Mammary epithelial cell (primary cell): ENCODE measurements at places on chromosomes 11 and 22. TPM values are rescaled to one million over a fixed set of nuclear protein-coding genes. Genes with fewer than 3 reads are reported as not detected.

DNA sequence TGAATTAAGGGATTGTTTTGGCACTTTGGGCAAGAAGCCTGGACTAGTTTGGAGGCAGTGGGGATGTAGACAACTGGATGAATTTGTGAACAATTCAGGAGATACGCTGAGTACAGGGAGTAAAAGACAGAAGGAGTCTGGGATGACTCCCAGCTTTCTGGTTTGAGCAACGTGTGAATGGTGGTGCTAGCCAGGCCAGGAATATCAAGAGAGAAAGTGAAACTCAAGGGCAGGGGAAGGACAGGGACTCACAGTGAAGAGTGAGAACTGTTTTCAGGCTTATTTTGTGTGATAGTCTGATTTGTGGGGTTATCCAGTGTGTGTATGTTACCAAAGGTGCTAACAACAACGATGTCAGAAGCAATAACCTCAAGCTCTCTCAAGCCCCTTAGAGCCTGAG, 15.9 kb downstream of the CHRM1 start:
- no peak for DNase-seq

DNA sequence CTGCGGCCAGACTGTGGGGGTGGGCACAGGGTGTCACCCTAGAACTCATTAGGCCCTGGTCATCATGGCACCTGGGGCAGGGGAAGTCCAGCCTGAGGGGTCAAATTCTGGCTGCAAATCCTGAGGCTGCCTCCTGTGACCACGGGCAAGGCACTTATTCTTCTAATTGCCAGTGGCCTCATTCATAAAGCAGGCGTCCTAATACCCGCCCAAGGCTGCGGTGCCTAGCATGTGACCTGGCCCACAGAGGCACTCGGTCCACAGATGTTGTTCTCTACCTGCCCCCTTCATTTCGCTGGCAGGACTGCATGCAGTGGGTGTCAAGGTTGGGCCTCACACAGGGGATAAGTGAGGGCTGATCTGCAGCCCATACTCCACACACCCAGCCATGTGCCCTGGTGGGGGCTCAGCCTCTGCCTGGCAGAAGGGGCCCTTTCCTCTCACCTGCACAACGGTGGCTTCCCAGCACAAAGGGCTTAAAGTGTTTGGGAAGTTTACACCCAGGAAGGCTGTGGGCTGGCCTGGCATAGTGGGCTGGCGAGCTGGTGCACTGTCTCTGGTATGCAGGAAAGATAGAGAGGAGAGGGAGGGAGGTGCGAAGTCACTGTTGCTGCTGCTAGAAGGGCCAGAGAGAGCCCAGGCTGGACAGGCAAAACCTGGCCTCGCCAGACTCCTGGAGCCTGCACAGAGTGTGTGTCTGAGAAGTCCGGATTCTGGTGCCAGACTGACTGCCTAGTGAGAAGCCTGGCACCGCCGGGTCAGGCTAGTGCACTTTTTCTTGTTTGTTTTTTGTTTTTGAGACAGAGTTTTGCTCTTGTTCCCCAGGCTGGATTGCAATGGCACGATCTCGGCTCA, 3.2 kb downstream of the MPST start:
- no peak for DNase-seq

DNA sequence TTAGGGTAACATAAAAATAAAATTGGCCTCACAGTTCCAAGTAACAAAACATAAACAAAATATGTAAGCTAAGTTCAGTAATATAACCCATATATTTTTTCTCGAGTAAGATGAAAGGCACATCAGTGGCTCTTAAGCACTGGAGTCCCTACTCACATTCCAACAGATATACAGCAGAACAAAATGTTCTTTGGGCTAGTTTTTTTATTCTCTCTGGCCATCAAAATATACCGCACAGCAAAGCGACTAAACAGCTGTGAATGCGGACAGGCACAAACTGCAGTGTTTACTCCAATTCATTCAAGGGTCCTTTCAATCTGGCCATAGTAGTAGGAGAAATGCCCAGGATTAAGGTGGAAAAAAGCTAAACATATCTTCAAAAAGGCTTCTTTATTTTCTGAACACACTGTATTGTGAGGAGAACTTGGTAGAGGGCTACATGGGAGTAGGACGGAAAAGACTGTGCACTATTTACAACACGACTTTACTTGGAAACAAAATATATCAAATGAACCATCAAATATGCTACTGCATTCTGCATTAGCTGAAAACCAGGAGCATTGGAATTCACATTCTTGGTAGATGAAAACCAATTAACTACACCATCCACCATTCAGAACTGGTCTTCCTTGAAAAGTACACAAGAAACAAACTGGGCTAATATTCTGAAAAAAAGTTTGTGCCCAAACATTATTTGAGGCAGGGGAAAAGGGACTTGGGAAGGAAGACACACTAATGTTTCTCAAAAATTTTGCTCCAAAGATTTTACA, 4.4 kb downstream of the CDON start:
- no peak for DNase-seq

FAM227A gene
- total RNA-seq, result 5.7 TPM

PRODH gene
- total RNA-seq, result 4.8 and 6.7 TPM in 2 replicates

GRCh38 chr11:127653076-127653475, 652.5 kb upstream of the KIRREL3 start:
- DNase-seq, result no peak

DNA sequence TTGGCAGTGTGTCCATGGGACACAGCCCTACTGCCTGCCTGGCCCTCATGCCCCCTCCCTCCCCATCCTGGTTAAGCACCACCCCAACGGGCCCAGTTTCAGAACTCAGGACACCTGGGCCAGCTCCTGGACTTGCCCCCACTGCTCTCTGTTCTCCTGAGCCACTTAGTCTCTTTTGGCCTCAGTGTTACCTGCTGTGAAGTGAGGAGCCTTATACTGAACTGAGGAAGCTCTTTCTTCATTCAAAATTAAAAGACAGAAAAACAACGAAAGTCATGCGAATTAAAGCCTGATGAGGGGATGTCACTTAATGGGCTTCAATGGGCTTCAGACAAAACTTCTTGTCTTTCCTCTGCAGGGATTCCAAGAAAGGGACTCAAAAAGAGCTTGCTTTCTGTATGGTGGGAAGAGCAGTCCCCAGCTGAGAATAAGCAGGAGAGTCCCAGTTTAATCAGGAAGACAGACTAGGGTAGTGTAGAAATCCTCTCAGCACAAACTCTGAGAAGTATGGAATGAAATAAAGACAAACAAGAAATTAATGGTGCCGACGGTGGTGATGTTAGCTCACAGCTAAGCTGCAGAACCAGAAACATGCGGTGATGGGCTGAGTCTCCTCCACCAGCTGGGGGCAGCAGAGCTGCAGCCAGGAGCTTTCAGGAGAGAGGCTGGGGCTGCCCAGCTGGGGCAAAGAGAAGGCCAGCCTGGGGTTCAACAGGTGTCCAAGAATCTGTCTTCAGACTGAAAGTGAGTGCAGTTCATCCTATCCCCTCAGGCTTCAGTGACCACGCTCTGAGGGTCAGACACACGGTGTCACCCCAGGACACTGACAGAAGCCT, 101.0 kb downstream of the GGTLC2 start:
- no peak for DNase-seq

UPK3A gene
- not detected for total RNA-seq

CHRM4 gene
- total RNA-seq, result not detected in 2 replicates

DNA sequence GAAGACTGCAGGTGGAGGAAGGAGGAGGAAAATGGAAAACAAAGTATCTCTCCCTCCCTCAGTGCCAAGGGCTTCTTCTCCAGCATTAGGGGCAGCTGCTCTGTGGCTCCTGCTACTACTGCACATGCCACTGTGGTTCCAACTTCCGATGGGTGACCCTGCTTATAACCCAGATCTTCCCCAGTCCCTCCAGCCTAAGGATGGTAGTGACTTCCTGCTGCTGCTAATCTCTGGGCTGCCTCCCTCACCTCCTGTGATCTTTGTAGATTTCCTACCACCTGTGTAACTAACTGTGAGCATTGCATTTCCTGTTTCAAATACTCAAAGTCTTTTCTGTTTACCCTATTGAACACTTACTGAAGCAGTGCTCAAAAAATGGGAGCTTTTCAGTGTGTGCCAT, 28.7 kb upstream of the TRPC6 start:
- no peak for DNase-seq

DNA sequence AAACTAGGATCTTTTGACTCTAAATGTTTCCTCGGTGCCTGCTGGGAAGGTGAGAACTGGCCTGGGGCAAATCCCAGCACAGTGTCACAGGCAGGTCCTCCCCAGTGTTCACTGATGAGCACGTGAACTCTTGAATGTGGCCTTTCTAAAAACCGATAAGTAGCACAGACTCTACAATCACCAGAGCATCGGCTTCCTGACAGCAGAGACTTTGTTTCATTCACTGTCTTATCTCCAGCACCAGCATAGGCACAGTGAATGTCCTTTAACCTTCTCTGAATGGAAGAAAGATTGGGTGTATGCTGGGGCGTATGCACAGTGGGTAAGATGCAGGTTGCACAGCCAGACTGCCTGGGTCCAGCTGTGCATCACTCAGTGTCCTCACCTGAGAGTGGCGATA, 59.3 kb upstream of the EIF3D start:
- no peak for DNase-seq

GRCh38 chr11:124823512-124824376, 23.5 kb upstream of the MSANTD2 start:
- DNase-seq, result no peak

DNA sequence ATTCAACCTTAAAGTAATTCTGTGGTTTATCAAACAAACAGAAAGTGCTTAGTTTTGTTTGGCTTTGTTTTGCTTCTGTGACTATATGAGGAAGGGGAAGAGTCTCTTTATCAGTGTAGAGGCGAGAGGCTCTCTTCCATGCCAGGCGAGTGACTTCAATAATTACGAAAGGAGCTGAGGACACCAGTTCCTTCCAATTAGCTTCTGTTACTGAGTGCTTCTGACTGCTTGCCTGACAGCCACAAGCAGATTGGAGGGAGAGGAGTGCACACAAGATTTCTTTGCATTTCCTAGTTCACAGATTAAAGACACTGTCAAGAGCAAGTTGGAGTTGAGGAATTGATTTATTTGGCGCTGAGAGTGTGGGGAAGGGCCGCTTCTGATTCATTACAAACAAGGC, 1484.5 kb upstream of the TENM4 start:
- no peak for DNase-seq

- no peak for DNase-seq
Observed at GRCh38 chr22:47605886-47606285, 843.4 kb downstream of the TBC1D22A start.

AQP11 gene
- total RNA-seq, result 0.14 and 0.53 TPM in 2 replicates
